ENCODE measurements at places on chromosomes 7 and 10.

DNA sequence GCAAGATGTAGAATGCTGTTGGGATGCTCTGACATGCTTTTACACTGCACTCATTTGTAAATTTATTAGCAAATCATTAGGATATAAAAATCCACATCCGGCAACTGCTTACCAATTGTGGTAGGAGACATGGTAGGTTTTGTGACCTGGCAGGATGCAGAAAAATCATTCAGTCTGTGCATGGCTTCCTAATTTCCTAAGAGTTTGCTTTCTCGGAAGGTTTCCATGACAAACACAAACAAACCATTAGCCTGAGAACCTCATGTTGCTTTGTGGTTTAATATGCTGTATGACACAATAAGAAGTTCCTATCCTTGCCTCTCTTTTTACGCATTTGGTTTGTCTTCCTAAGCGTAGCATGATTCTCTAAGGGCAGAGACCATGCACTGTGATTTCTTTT is 14.7 kb upstream of the LMBR1 start:
- DNase-seq = no peak

DNA sequence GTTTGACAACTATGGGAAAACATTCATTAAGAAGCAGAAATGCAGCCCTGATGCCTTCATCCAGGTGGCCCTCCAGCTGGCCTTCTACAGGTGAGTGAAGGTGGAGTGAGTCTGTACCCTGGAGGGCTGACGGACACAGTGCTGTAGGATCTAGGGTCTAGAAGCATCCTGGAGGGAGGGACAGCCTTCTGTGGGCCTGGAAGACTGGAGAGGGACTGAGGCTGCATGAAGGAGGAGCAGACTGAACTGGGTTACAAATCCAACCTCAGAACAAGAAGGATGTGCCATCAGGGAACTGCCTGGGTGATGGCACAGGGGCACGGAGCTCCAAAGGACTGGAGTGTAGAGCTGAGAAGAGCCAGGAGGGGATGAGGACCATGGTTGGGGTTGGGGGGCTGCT is 27.5 kb upstream of the C10orf53 start:
- no peak for DNase-seq

DNA sequence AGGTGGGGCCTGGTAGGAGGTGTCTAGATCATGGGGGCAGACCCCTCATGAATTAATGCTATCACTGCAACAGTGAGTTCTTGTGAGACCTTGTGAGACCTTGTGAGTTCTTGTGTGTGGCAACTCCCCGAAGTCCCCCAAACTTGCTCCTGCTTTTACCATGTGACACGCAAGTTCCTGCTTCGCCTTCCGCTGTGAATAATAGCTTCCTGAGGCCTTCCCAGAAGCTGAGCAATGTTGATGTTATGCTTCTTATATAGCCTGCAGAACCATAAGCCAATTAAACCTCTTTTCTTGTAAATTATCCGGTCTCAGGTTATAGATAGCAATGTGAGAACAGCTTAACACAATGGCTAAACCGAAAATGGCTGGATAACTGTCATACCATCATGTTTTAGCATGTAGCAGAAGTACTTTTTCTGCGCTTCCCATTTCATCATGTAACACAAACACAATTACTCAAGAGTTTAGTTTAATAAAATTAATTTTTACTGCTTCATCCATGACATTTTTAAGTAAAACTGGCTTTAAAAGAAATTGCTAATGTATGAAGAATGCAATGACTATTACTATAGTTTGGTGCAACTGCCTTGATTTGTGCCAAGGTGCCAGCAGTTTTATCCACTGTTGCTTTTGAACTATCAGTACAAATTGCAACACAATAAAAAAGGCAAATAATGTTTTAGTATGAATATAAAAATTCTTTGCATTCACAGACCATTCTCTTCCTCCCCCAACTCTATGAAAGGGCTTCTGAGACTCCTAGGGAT is 87.7 kb upstream of the TMEM168 start:
- DNase-seq = no peak

DNA sequence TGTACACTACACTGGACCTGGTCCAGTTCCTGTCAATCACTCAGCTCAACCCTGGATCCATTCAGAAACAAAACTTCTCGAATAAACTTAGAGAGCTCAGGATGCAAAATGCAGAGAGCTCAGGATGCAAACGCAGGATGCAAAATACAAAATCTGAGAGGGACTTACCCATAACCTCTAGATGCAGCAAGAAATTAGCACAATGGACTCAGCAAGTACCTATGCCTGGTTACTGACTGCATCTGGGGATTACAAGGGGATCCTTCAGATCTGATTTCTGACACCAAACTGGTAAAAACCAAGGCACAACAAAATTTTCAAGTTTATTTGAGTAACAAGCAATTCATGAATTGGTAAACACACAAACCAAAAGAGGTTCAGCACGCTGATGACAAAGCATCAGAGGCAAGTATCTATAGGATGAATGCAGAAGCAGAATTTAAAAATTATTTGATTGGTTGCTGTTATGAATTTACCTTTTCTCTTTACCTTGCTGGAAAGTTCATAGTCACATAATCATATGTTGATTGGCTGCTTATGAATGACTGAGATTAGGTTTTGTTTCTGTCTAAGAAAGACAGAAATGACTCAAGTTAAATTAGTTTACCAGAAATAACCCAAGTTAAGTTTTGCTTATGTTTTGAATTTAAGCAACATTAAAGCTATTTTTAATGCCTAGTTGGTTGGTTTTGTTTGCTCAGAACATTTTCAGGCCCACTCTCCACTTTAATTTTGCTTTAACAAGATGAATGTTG is 11.4 kb downstream of the GIMAP6 start:
- no peak for DNase-seq

GRCh38 chr7:151704299-151704959 is 172.5 kb downstream of the PRKAG2 start:
- no peak for DNase-seq

DNA sequence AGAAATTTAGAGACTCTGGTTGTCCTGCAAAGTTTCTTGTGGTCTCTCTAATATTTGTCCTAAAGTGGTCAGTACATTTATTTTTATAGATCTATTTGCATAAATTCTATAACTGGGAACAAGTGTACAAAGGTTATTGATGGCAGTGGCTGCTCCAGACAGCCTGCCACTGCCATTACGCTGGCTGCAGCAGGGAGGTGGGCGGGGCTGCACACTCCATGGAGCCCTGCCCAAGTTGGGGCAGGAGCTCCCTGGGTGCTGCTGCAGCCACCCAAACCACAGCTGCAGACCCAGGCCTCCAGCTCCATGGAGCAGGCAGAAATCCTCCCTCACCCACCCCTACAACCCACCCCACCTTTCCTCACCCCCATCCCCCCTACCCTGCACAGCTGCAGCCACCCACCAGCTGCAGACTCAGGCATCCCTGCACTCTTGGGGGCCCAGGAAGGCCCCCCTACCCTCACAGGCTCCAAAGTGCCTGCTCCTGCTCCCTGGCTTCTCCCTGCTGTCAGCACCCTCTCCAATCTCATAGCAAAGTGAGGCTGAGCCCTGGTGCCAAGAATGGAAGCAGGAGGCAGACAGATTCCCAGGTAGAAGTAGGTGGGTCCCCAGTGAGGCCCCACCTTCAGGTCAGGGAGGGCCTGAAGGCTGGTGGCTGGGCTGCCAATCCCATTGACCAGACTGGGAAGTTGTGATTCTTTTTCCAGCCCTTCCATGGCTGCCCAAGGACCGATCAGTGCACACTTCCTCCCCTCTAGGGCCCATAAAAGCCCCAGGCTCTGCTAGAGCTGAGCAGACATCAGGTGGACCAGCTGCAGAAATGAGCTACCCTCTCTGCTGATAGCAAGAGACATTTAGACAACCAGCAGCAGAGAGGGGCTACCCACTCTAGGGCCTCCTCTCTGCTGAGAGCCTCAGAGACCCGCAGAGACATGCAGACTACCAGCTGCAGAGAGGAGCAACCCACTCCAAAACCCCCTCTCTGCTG is 4.8 kb upstream of the CYP3A43 start:
- DNase-seq = no peak

DNA sequence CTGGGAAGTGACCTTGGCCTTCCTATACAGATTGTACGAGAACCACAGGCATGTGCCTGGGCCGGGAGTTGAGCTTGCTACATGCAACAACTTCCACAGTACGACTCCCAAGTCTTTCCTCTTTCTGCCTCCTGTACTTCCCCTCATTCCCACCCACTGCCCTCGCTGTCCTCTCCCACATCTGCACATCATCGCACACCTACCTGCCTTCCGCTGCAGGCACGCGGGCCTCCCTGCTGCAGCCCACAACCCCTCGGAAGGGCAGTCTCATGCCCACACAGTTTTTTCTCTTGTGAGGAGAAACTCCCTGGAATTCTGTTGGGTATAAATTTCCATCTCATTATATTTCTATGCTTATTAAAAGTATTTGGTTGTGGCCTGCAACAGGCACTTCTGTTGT is 117.2 kb downstream of the ACTR3B start:
- no peak for DNase-seq

DNA sequence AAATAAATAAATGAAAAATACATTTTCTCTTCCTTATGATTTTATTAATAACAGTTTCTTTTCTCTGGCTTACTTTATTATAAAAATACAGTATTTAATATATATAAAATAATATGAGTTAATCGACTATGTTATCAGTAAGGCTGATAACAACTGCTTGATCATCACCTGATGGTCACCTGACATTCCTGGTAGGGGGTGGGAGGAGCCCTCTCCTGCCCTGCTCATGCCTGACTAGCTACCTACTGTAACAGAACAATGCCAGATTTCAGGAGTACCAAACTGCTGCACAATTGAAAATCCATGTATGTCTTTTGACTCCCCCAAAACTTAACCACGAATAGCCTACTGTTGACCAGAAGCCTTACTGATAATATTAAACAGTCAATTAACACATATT is 1.3 kb upstream of the APBB1IP start:
- DNase-seq = no peak

GRCh38 chr7:7761974-7762779 is 43.8 kb upstream of the RPA3 start:
- no peak for DNase-seq

DNA sequence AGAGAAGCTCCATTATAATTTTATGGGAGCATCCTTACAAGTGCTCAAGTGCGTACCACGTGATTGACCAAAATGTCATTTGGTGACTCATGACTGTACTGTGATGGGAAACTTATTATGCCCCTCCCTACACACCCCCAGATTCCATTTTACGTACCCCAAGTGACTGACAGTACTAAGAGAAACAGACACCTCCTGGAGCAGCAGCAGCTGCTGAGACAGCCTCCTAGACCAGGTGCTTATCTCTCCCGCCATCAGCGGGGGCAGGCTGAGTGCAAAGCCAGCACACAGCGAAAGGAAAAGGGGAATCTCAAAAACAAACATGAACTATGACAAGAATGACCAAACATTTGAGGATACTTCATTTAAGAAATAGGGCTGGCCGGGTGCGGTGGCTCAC is 4.2 kb upstream of the ADAM12 start:
- no peak for DNase-seq

DNA sequence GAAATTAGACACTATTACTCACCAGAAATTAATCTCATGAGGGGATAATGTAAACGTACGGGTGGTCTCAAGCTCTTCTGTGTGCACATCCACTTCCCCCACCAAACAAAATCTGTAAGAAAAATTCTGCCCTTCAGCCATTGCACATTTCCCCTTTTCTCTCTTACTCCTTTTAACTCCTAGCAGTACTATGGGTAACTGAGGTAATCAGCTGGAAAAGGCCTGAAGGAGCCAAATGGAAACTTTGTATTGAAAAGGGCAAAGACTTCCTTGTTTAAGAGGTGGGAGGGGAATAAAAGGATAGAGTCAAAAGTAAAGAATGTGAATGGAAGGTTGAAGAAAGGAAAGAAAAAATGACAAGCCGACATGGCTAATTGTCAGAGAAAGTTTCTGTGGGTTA is 273.8 kb downstream of the RNLS start:
- DNase-seq = no peak

DNA sequence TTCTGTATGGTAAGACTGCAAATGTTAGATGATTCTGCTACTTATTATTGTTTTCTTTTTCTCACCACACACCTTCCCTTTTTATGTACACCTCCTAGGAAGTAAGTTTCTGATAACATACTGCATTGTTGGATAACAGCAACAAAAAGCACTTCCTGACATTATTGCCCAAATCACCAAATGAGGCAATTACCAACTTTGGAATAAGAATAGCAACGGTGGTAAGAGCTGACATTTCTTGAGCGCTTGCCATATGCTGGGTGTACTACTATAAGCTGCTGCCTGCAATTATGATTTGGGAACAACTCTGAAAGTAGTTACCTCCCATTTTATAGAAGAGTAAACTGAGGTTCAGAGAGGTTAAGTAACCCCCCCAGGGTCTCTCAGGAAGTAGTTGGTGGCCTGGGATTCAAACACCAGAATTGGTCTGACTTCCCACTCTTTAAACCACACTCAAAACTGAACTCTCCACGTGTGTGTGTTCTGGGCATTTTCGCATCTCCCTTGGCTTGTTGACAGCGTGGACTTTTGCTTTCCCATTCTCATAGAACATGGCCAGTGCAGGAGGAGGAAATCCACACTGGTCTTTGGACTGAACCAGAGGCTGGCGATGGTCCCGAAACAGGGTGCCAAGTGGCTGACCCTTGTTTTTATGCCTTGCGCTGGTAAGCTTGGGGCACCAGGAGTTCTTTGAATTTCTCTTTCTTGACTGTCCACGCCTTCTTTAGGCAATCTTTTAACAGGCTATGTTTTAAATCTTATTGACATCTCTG is 71.4 kb downstream of the TCF7L2 start:
- no peak for DNase-seq

GRCh38 chr7:107180378-107180777 is 11.6 kb downstream of the HBP1 start:
- DNase-seq = peak; percentile 17

DNA sequence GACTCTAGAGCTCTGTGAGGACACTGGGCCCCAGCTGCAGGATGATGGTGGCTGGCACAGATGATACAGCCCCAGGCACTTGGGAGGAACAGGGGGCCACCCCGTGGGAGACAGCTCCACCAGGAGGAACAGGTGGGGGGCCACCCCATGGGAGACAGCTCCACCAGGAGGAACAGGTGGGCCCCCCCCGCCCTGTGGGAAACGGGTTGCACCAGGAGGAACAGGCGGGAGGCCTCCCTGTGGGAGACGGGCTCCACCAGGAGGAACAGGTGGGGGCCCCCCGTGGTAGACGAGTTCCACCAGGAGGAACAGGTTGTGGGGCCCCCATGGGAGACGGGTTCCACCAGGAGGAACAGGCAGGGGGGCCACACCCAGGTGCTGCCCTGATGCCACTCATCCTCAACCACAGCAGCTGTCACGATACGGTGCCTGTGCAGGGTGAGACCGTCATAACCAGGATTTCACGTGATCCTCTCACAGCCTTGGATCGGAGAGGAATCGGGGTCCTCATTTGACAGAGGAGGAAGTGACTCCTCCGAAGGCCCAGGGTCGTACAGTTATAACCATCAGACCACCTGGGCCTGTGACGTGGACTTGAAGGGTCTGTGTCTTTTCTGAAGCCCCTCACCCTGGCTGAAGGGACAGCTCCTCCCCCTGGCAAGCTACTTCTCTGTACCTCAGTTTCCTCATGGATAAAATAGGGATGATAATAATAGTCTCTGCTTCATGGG is 49.2 kb upstream of the NANOS1 start:
- no peak for DNase-seq

GRCh38 chr7:34067005-34067778 is 161.9 kb downstream of the BMPER start:
- no peak for DNase-seq

Data from activated CD4-positive, CD25-positive, alpha-beta regulatory T cell (primary cell).